ENCODE measurements at places on chromosomes 5 and 9.

GRCh38 chr5:137344723-137345322 lies 154.3 kb downstream of the SPOCK1 start:
- peak; percentile 9 for DNase-seq

GRCh38 chr9:97475059-97475458 lies 26.4 kb upstream of the TMOD1 start:
- DNase-seq: no peak

DNA sequence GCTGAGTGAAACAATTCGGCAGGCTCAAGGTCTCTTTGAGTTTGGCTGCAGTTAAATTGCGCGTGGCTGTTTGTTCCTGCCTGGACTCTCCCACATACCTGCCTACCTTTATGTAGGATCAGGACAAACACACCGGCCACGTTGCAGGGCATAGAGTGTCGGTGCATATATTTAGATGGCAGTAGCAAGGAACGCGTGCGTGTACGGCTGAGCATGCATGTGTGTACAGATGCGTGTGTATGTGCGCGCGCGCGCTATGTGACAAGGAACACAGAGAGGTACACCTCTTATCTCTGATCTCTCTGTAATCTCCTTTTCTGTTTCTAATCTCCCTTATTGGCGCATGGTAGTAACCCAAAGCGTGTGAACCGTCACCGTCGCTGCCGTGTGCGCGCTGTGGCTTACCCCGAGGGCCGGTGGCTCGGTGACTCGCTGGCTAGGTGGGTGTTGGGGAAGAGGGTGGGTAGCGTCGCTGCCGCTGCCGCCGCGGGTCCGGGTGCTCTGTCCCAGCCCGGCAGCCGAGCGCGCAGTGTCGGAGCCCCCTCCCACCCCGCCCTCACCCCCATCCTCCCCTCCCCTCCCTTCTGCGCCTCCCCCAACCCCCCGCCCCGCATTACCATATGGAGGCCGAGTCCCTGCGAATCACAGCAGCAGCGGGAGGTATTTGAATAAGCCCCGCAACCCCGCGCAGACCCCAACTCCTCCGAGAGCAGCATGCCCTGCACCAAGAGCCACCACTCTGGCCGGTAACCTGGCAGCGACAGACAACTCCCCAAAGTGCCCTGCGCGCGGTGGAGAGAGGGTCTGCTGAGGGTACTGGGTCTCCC lies 204.8 kb downstream of the MEF2C start:
- DNase-seq: no peak

- DNase-seq: no peak
Measured at GRCh38 chr9:133701321-133701980, 36.7 kb downstream of the SARDH start.

- DNase-seq: no peak
Measured at GRCh38 chr5:156254196-156254595, 72.8 kb upstream of the SGCD start.

- no peak for DNase-seq
Measured at GRCh38 chr5:96209829-96210228, 223.2 kb downstream of the PCSK1 start.

DNA sequence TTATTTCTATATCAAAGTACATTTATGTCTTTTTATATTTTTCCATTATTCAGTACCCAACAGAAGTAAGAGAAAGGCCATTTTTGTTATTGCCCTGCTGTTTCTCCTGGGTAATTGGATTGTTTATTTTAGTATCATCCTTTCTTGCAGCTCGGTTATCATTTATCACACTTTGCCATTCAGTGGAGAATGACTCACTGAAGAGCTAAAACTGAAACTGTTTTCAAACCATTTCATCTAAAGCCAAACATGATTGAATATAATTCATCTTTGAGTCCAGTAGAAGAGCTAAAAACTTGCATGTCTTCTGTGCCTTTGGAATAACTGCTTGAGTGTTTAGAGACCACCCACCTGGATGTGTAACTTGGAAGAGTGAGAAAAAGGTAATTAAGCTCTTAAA lies 139.5 kb upstream of the PRDM9 start:
- DNase-seq: no peak

DNA sequence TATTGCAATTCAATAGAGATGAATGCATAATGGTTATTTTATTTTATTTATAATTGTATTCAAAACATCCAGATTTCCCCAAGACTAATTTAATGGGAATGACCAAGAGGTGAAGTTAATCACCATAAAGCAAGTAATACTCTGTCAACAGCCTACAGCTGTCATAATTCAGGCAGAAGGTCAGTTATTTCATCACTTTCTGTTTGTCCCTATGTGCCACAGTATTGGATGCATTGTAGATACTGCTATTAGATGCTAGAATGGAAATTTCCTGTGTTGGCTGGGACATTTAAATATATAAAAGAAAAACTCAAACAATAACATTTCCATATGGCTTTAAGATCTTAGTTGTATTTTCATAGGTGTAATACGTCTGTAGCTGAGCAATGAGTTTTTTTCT lies 56.7 kb upstream of the MINAR2 start:
- DNase-seq: peak; percentile 3

- DNase-seq: no peak
Measured at GRCh38 chr5:150256410-150257064, 33.0 kb downstream of the CAMK2A start.

DNA sequence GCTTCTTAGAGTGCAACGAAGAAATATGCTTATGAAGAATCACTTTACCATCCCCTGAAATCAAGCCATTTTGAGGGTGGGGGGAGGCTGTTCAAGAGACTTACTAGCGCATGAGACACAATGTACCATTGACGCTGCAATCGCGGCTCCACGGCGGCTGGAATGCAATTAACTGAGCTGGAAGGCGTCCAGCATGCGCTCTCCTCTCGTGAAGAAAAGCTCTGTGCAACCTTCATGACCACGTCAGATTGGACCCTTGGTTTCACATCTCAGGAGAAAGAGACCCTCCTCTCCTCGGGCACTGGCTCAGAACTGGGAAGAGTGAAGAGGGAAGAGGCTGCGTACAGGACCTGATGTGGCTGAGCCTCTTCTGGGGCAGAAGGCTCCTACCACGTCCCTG lies 138.5 kb upstream of the IRX2 start:
- DNase-seq: no peak

GRCh38 chr5:95727764-95728191 lies 3.4 kb upstream of the RHOBTB3 start:
- DNase-seq: no peak

- DNase-seq: no peak
Measured at GRCh38 chr5:115456539-115457040, 88.0 kb downstream of the FEM1C start.

DNA sequence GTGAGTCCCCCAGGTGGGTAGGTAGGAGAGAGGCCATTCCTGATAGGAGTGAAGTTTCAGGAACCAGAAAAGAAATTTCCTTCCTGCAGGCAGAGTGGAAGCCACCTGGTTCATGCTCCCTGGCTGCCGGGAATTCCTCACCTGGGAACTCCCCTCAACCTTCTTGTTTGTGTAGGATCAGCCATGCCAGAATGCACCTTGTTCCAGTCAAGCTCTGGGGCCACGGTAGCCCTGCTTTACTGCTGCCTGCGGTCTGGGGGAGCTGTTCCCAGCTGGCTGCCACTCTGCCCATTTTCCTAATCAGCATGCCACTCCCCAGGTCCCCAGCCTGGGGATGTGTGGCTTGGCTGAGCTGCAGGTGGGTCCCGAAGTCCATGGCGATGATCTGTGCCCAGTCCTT lies 18.7 kb upstream of the B4GALT1 start:
- DNase-seq: no peak

DNA sequence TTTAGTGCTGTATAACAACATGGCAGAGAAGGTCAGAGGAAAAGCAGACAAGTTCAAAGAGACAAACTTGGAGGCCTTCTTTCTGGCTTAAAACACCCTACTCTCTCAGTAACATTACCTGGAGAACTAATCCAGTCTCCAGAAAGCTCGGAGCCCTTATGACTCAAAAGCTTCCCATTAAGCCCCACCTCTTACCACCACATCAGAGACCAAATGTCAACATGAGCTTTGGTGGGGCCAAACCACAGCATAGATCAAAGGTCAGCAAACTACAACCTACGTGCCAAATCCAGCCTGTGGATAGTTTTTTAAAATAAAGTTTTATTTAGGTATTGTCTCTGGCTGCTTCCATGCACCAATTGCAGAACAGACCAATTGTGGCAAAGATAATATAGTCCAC lies 589.9 kb downstream of the DNAH5 start:
- no peak for DNase-seq

DNA sequence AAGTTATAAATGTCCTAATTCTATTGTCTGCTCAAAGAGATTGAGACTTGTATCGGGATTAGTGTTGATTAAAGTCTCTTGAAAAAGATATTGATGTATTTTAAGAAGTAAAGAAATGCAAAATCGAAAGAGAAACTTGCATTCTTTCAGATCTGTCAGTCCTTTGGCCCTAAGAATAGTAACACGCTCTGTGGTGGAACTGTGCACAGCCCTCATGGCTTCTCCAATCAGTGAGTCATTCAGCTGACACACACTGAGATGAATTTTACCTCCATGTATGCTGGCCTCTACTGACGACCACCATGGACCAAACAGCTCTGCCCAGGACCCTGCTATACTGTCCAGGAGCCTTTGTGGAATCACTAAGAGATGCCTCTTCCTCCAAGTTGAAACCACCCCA lies 232.4 kb downstream of the ESM1 start:
- no peak for DNase-seq

GRCh38 chr5:66708368-66708767 lies 112.2 kb downstream of the MAST4 start:
- no peak for DNase-seq

- DNase-seq: no peak
Measured at GRCh38 chr5:135073761-135074345, 39.8 kb upstream of the PITX1 start.

DNA sequence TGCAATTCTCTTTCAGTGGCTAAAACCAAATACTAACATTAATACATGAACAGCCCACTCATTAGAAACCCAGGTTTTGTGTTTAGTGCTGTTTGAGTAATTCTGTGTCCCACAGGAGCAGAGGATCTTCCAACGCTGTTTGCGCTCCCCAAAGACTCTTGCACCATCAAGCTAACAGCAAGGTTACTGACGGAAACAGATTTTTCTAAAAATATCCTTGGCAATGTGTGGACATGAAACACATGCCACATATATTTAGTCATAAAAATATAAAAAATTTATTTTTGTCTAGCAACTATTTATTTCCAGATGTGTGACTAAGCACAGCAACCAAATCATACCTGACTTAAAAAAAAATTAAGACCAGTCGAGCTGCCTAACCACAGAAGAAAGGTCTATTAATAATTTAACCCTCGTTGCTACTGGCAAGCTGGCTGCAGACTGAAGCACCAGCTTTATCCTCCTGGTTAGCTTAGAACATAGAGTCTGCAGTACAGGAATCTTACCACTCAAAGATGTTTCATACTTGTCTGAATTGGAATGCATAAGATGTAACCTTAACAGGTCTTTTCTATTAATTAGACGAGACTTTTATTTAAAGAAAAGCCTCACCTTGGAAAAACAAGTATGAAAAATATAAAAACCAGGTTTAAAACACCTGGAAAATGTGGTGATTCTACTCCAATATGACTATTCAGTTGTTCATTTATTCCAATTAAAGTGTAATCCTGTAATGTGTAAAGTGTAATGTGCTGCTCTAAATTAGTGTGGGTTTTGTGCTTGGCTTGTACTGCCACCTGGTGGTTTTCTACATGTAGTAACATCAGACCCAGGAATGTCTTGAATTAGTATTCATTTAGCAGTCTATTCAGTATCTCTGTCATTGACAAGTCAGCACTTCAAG lies 272.5 kb downstream of the EPB41L4A start:
- DNase-seq: peak; percentile 43

Measured in SHP77 (cell line).